NCI-H2081 (cell line): ENCODE measurements at places on chromosomes 7 and 10.

- no peak for DNase-seq
These were observed 31.2 kb downstream of the ZMIZ1 start for GRCh38 chr10:79099898-79100448.

GRCh38 chr7:74351836-74352235 lies 62.6 kb downstream of the CLIP2 start:
- DNase-seq: no peak

GRCh38 chr10:72331575-72332422 lies 22.9 kb downstream of the DNAJB12 start:
- peak; percentile 93 for DNase-seq

GRCh38 chr10:79254333-79255006 lies 92.8 kb upstream of the PPIF start:
- DNase-seq: no peak

GRCh38 chr10:24851629-24852028 lies 100.8 kb downstream of the PRTFDC1 start:
- peak; percentile 88 for DNase-seq

DNA sequence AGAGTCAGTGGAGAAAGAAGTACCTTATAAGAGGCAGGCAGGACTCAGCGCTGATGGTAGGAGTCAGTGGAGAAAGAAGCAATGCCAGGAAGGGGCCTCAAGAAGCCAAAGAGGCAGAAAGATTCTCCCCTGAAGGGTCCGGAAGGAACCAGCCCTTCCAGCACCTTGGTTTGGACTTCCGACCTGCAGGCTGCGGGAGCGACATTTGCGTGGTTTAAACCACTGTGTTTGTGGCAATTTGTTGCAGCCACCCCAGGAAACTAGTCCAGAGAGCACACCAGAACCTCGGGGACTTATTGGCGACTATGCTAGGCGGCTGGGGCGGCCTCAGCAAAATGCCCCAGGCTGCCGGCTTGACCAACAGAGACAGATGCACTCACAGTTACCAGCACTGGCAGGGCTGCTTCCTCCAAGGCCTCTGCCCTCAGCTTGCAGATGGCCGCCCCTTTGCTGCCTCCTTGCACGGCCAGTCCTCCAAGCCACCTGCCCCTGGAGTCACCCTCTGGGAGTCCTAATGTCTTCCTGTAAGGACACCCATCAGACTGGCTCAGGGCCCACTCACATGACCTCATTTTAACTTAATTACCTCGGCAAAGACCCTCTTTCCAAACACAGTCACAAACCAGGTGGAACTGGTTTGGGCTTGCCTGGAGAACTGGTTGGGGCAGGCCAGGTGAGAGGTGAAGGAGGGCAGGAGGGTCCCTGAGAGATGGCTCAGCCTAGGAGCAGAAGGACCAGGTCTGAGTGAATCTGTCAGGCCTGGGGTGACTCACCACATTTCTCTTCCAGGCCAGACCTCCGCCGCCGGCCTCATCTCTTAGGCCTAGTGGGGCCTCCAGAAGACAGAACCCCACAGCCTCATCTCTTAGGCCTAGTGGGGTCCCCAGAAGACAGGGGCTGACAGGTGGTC lies 26.1 kb downstream of the CALML3 start:
- no peak for DNase-seq

DNA sequence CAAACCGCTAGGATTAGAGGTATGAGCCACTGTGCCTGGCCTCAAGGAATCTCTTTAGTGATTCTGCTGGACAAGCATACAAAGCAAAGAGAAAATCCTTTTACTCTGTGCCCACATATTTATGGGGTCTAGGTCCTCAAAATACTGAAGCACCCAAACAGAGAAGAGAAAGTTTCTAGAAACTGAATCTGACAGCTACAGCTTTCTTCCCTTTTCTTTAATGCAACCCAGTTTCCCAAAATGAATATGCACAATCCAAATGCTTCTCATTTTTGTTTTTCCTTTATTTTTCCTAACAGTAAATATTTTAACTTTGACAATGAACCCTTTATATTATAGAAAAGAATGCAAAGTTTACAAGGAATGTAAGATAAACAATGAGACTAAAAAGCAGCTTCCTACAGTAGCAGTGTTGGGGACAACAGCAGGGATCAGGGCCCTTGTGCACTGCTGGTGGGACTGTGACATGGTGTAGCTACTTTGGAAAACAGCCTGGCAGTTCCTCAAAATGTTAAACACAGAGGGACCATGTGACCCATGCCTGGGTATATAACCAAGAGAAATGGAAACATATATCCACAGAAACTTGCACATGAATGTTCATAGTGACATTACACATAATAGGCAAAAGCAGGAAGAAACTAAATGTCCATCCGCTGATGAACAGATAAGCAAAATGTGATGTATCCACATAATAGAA lies 325.2 kb downstream of the PRPF18 start:
- DNase-seq: no peak

GRCh38 chr7:116211913-116212596 lies 1.7 kb downstream of the TES start:
- no peak for DNase-seq

- no peak for DNase-seq
These were observed 1.3 kb downstream of the AFAP1L2 start for GRCh38 chr10:114402871-114403540.

- DNase-seq: no peak
These were observed 169.8 kb downstream of the PRKAG2 start for GRCh38 chr7:151707105-151707469.
